ENCODE measurements at places on chromosomes 12 and 14.

- DNase-seq, result no peak
These were observed 72.2 kb downstream of the DENND5B start for GRCh38 chr12:31518680-31519227.

DNA sequence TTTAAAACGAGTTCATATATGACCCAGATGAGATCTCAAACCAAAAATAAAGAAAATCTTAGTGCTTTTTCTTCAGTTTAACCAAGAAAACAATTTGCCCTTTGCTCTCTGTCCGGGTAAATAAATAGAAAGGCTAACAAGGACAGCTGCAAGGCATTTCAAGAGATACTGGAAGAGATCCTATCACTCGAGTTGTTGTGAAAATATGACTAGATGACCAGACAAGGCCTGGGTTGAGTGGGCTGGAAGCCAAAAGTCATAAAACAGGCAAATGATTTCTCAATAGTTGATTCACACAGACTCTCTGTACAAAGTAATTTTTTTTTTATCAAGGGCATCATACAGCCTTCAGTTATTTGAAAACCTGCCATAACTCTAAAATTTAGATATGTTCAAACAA, 55.9 kb upstream of the AVPR1A start:
- no peak for DNase-seq

- DNase-seq, result peak; percentile 25
These were observed 11.9 kb upstream of the SERPINA4 start for GRCh38 chr14:94548999-94549985.

DNA sequence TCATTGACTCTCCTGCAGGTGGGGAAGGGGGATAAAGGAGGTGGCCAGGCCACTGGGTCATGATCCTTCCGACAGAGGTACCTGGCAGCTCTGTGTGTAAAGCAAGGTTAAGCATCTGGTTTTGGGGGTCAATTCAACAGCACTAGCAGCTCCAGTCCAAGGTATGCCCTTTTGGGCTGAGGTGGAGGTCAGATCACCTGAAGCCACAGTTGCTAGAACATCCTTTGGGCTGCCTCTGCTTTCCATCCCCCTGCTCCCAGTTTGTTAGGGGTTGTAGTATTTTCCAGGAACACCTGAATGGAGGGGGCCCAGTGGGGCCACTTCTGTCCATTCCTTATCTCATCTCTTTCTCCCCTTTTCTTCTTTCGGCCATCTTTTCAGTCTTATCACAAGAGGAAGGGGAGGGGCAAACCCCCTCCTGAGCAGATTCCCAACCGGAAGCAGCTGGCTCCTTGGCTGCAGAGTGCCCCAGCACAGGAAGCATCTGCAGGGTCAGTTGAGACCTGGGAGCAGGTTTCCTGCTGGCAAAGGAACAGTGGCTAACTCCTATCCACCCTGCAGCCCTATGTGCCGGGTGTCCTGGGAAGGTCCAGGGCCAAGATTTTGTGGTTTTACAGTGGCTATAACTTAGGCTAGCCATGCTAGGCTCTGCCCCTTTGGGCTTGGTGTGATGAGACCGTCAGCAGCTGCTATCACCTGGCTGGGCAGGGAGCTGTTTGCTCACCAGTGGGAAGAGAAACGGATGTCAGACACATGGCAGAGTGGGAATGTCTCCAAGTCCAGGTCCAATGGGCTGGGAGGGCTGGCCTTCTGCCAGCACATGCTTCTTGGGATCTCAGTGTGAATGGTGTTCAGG, 40.2 kb downstream of the SH2B3 start:
- no peak for DNase-seq

GRCh38 chr14:33726685-33727084, 224.2 kb downstream of the EGLN3 start:
- DNase-seq, result no peak

- no peak for DNase-seq
These were observed 34.7 kb downstream of the CYP46A1 start for GRCh38 chr14:99718811-99719192.

GRCh38 chr14:69695322-69696203, 71.4 kb upstream of the SRSF5 start:
- no peak for DNase-seq

DNA sequence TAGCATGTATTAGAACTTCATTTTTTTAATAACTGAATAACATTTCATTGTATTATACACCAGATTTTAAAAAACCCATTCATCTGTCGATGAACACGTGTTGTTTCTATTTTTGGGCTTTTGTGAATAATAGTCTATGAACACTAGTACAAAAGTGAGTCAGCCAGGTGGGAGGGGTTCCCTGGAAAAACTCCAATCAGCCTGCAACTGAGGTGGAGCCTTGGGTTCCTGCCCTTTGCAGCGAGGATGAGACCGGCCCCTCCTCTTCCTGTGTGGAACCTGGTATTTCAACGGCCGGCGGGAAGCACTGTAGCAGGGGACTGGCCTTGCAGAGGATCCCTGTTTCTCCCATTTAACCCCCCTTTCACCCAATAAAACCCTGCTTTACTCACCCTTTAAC, 56.1 kb downstream of the LMNTD1 start:
- no peak for DNase-seq

- no peak for DNase-seq
These were observed 179.2 kb upstream of the OR4E1 start for GRCh38 chr14:21852775-21853174.

- no peak for DNase-seq
These were observed 1.2 kb downstream of the ACOT6 start for GRCh38 chr14:73613419-73613963.

- no peak for DNase-seq
These were observed 1.4 kb downstream of the SYNE3 start for GRCh38 chr14:95515080-95515489.

DNA sequence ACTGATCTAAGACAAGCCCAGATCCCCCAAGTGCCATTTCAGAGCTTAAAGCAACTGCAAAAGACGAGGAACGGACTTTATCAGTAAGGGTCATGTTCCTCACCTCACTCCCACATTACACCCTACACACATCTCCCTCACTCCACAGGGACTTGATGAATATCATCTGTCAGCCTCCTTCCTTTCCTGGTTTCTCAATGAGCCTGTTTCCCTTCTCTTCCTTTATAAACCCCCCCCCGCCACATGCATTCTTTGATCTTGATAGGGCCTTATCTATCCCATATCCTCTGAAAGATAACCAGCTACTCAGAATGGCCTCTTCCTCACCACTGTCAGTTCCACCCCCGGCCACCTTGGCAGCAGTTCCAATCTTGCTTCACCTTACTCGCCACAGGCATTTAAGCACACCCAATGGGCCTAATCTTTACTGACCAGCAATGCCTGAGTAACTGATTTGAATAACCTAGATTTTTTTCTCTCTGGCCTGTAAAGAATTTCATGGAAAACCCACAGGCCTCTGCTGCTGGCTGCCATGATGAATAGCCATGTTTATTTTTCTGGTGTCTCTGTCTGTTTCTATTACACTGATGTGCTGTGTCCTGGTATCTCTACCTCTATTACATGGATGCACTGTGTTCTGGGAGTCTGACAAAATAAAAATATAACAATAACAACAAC, 138.7 kb downstream of the PHLDA1 start:
- no peak for DNase-seq

- DNase-seq, result no peak
These were observed 1111.5 kb downstream of the TRHDE start for GRCh38 chr12:73383584-73384222.

GRCh38 chr12:24491968-24492367, 456.9 kb downstream of the BCAT1 start:
- DNase-seq, result no peak

All from T-cell (primary cell).